Central memory CD4-positive, alpha-beta T cell (primary cell): ENCODE measurements at places on chromosomes 12 and 14.

GRCh38 chr14:54606178-54606577 lies 39.2 kb downstream of the SAMD4A start:
- peak; percentile 22 for DNase-seq

GRCh38 chr12:2344476-2344875 lies 291.7 kb downstream of the CACNA1C start:
- DNase-seq, result no peak

DNA sequence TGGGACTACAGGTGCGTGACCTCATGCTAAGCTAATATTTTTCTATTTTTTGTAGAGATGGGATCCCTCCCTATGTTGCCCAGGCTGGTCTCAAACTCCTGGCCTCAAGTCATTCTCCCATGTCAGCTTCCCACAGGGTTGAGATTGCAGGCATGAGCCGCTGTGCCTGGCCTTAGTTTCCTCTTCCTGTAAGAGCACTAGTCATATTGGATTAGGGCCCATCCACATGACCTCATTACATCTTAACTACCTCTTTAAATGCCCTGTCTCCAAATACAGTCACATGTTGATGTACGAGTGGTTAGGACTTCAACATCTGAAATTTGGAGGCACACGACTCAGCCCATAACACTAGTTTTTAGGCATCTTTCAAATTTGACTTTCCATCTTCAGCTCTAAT lies 72.2 kb upstream of the RASSF3 start:
- DNase-seq, result no peak

- DNase-seq, result no peak
Measured at GRCh38 chr12:54605138-54605970, 16.9 kb upstream of the PPP1R1A start.

- DNase-seq, result no peak
Measured at GRCh38 chr14:101605836-101606235, 44.5 kb downstream of the DIO3 start.
